ENCODE measurements at places on chromosomes 5 and 9.

GRCh38 chr5:169201597-169201996 is 99.3 kb downstream of the SLIT3 start:
- DNase-seq, result no peak

DNA sequence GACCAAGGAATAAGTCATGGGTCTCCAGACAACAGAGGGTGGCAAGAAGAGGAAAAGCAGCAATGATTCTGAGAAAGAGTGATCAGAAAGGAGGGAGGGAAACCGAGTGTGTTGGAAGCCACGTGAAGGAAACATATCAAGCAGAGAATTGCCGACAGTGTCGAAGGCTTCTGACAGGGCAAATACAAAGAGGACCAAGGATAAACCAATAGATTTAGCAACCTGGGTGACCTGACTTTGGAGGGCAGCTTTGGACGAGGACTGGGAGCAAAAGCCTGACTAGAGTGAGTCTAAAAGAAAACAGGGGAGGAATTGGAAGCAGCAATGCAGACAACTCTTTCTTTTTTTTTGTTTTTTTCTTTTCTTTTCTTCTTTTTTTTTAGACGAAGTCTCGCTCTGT is 83.8 kb downstream of the WWC1 start:
- no peak for DNase-seq

- DNase-seq, result peak; percentile 54
These were observed 46.3 kb downstream of the DROSHA start for GRCh38 chr5:31485376-31486207.

DNA sequence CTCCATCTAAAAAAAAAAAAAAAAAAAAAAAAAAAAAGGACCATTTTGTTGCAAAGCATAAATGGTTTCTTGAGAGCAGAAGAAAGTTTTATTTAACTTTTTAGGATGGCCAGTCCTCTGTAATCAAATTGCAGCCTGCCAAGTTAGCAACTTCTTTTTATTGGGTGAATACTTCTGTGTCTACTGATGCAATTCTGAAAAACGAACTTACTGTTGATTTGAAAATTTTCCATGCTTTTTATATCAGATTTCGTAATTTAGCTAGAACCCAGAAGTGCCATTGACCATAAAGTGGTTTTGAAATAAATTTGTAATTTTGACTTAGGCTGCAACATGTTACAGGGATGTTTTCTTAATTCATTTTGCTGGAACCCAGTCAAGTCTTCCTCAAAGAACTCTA is 269.1 kb upstream of the ACTBL2 start:
- DNase-seq, result no peak

- no peak for DNase-seq
These were observed 73.9 kb downstream of the FOXD1 start for GRCh38 chr5:73374520-73375190.

DNA sequence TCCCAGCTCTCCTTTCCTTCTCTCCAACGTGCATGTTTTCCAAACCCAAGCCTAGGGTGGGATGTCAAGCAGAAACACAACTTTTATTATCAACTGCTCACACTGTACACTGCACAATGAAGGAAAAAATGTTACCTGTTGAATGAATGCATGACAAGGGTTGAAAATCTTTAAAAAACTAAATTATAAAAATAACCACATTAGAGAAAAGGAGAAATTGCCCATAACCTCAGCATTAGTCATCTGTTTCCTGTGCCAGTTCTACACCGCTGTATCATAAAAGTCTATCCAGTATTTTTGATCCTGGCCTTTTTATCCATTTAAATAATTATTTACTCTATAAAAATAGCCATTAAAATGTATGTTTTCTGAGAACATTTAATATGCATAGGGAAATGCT is 101.1 kb downstream of the APBA1 start:
- DNase-seq, result no peak

DNA sequence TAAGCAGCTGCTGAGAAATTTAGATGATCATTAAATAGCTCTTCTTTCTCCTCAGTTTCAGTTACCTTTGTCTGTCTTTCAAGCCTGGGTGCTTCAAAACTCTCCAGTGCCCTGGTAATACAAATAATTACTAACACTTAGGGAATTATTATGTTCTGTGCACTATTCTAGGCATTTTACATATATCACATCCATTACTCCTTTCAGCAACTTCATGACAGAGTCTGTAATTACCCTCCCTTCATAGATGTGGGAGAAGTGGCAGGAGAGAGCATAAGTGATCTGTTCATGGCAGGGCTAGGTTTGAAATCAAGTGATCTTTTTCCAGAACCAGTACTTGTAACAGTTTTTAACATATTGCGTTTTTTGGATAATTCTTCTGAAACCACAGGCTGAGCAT is 32.0 kb downstream of the MAN2A1 start:
- DNase-seq, result no peak

DNA sequence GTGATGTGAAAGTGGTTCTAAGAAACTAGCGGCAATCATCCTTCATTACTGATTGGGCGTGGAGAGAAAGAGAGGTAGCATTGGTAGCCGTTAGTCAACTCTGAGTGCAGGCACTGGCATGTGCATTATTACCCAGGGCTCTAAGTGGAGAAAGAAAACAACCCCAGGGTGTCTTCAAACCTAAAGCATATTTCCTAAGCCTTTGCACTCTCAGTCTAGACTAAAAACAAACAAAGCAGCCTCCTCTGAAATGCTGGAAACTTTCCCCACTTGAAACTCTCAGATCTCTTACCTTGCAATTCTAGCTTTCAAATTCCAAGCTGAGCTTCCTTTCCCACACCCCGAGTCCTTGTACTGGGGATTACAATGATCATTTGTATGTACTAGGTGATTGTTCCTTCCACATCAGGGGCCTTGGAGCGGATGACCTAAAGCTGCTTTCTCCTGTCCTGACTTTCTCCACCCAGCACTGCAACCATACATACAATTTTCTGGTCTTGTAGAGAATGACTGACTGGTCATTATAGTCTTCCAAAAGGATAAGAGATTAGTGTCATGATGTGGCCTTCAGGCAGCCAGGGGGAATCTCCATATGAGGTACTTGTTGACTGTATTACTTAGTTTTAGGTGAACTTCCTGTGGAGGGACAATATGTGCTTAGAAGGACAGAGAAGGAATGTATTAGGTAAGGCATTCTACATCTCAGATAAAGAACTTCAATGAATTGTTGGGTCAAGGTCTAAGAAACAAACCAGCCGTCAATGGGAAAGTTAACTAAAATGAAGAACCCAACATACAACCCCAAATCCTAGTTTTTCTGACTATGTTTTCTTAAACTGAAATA is 98.3 kb upstream of the CDKN2B start:
- no peak for DNase-seq

DNA sequence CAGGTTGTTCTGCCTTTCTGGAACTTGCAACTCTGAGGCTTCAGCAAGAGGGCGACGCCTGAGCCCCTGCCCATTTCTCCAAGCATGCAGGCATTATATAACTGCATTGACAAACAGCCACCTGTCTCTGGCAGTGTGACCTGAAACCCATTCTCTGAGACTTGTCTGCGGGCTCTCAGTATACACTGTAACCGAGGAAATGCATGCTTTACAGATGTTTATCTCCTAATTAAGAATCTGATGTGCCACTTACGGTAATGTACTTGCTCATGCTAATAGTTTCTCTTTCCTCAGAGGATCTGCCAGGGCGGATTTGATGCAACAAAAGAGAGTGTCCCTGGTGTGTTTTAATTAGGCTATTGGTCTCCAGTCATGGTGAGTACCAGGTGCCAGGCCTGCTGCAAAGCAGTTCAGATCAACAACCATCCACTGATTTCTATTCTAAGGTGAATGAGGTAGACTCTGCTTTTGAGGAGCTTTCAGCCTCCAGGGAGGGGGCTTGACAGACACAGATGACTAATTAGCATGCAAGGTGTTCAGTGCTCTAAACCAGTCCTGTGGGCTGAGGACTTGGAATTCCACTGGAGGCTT is 593.7 kb upstream of the KLF4 start:
- DNase-seq, result no peak

DNA sequence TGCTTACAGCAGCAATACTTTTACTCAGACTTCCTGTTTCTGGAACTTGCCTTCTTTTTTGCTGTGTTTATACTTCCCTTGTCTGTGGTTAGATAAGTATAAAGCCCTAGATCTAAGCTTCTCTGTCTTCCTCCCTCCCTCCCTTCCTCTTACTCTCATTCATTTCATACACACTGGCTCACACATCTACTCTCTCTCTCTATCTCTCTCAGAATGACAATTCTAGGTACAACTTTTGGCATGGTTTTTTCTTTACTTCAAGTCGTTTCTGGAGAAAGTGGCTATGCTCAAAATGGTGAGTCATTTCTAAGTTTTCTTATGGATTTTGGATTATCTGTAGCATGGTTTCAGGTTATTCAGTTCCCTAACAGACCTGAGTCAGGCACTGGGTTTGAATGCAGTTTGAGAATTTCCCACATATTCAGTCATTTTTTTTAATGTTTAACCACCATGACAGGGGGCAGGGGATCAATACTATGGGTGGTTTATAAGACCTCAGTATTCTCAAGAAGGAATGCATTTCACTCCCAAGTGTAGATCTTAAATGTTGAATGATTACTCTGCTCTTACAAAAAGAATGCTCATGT is at the start of gene IL7R:
Gene IL7R (plus strand): TSS at position 127 of the 587 bp plus-strand sequence. CDS start 87 bp downstream, at position 214.
- DNase-seq, result no peak

DNA sequence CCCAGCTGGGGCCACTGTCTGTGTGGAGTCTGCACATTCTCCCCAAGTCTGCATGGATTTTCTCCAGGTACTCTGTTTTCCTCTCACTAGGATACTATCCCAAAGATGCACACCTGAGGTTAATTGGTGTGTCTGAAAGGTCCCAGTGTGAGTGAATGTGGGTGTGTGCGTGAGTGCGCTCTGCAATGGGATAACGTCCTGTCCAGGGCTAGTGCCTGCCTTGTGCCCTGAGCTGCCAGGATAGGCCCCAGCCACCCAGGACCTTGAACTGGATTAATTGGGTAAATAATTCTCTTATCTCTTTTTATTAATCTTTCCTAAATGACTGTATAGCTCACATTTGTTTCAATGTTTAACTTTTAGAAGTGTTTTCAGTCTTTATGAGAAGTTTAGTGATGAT is 11.5 kb upstream of the PANK3 start:
- peak; percentile 59 for DNase-seq

DNA sequence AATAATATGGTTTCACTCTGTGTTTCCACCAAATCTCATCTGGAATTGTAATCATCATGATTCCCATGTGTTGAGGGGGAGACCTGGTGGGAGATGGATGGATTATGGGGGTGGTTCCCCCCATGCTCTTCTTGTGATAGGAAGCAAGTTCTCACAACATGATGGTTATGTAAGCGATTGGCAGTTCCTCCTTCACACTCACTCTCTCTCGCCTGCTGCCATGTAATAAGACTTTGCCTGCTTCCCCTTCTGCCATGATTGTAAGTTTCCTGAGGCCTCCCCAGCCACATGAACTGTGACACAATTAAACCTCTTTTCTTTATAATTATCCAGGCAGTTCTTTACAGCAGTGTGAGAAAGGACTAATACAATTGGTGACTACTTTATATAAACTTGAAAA is 48.4 kb downstream of the PTBP3 start:
- DNase-seq, result no peak

- no peak for DNase-seq
These were observed 6.2 kb downstream of the NUDCD2 start for GRCh38 chr5:163453705-163454104.

DNA sequence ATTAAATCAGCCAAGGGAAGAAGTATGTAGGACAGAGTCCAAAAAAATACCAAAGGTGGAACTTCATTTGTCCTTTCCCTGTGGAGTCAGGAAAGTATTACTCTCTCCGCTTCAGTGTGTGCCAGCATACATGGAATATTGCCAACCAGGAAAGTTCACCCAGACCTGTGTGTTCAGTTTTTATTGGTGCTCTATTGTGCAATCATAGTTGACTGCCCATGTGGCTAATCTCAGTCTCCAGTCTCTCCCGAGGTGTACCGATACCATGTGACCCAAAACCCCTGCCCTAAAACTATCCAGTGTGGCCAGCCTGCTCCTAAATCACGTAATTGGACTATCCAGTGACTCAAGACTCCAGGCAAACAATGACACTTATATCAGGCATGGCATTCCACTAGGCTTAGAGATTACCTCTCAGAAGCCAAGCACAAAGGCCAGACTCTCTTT is 38.8 kb downstream of the NFX1 start:
- DNase-seq, result peak; percentile 81

DNA sequence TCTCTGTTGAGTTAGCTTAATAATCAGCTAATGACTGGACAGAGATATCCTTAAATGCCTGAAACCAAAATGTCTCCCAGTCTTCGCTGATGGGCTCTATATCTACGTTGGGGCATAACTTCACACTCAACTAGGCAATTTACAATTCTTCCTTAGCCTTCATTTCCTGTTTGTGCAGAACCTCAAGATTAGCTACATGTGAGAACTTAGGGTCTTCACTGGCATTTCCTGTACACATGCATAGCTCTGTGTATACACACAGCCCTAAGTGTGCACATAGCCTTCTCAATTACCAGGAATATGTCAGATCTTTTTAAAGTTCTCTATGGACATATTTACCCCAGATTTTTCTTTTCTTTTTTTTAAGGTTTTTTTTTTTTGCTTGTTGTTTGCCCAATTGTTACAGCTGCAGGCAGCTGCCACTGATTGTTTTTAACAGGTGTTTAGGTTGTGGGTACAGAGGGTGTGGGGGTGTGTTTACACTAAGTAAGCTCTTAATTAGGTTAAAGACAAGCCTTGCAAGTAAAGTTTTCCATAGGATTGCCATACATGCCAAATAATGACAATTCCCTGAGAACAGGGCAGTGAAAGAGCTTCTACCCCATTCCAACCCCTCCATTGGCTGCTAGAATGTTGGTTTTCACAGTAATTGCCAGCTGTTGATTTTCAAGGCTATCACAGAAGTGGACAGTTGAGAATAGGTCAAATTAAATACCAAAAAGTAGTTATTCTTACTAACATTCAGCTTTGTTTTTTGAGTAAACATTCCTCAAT is 441.0 kb downstream of the TLE4 start:
- no peak for DNase-seq

DNA sequence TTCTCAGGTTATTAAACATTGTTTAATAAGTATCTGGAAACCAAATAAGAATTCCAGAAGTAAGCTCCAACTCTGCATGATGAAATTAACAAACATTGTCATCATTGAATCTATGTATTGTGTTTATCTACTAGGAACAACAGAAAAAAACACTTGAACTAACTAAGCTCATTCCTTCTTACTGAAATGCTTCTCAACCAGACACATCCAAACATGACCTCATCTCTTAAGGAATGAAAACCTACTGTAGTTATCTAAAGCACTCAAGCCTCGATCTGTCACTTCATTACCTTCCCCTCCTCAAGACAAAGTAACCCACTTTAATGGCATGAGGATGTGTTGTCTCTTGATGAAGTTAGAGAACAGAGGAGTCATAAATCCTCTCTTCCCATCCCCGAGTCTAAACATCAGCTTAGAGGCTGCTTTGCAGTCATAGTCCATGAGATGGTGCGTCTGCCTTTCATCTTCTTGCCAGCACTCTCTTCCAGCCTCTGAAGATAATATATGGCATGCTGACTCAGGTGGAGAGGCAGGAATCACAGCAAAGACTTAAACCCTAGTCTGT is 86.5 kb downstream of the CEMIP2 start:
- DNase-seq, result peak; percentile 22
